ENCODE measurements at places on chromosomes 5 and 9. TPM values are rescaled to one million over a fixed set of nuclear protein-coding genes. Genes with fewer than 3 reads are reported as not detected.

Gene SNCAIP
- 15.4 TPM for total RNA-seq

DNA sequence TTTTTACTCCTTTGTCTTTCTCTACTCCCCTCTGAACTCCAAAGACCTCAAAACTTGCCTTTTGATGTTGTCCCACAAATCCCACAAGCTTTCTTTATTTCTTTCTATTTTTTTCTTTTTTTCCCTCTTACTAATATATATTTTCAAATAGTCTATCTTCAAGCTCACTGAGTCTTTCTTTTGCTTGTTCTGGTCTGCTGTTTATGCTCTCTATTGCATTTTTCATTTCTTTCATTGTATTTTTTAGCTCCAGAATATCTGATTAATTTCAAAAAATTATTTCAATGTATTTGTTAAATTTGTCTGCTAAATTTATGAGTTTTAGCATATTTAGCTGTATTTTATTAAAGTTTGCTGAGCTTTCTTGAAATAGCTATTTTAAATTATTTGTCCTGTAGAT, 223.3 kb upstream of the IRX1 start:
- H3K36me3 ChIP-seq: no peaks in the 10 kb centered on the region
- H3K27ac ChIP-seq: no peak overlapping the region
- H3K27me3 ChIP-seq: no peaks in the 10 kb centered on the region

- peaks cover 19% of the 10 kb centered on the region for H3K4me1 ChIP-seq
- no peaks in the 10 kb centered on the region for H3K27me3 ChIP-seq
- no peak for DNase-seq
- no peaks in the 10 kb centered on the region for H3K36me3 ChIP-seq
Observed at GRCh38 chr9:112332674-112332976, 794 bp downstream of the PTBP3 start.

Gene SPATA31D4
- not detected for total RNA-seq

Gene OTP
- total RNA-seq: 0.15 TPM

Gene SLCO6A1
- not detected for total RNA-seq

DNA sequence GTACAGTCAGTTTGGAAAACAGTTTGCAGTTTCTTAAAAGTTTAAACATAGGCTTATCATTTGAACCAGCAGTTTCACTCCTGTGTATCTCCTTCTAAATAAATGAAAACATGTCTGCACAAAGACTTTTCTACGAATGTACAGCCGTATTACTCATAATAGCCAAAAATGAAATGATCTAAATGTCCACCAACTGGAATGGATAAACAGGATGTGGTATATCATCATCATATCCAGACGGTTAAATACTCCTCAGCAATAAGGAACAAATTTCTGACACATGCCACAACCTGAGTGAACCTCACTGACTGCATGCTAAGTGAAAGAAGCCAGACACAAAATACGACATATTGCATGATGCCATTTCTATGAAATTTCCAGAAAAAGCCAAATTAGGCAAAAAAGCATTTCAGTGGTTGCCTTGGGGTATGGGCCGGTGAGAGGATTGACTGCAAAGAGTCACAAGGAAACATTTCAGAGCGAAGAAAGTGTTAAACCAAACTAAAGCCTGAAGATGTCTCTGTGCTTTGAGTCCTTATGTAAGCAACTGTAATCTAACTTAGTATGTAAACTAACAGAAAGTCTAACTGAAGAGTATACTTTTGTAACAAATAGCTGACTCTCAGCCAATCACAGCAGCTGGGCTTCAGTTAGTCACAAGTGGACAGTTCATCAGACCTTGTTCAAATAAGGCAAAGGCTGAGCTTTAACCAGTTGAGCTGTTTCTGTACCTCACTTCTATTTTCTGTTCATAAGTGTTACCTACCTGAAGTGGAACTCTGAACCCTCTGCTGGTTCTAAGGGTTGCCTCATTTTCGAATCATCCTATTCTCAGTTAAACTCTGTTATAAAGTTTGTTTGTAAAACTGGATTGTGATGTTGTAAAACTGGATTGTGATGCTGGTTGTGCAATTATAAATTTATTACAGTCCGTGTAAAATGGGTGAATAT, 65.2 kb downstream of the TRIO start:
- H3K4me1 ChIP-seq: peaks cover 4% of the 10 kb centered on the region
- no peak for DNase-seq
- H3K27me3 ChIP-seq: no peaks in the 10 kb centered on the region
- H3K27ac ChIP-seq: no peak overlapping the region
- no peaks in the 10 kb centered on the region for H3K36me3 ChIP-seq

Gene SOX30
- total RNA-seq: 0.16 TPM

Gene IFNE
- not detected for total RNA-seq

DNA sequence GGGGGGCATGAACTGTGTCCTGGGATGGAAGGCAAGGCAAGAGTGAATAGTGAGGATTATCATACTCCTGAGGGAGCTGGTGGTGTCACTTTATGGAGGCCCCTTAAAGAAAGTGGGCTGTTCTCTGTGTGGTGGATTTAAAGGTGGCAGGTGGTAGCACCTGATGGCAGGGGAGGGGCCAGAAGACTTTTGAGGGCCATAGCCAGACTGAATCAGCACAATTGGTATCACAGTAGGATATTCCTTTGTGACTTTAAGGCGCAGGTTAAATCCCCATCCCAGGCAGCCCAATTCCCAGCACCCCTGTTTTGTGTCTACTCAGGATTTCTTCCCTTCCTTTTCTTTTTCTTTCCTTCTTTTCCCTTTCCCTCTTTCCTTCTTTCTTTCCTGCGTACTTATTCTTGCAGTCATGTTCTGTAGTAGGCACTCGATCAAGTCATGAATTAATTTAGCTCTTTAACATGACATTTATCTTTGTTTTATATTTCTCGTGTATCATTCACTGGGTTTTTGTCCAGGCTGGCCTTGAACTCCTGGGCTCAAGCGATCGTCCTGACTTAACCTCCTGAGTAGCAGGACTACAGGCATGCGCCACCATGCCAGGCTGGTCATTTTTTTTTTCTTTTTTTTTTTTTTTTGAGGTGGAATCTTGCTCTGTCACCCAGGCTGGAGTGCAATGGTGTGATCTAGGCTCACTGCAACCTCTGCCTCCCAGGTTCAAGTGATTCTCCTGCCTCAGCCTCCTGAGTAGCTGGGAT, 11.0 kb upstream of the PCBD2 start:
- H3K27ac ChIP-seq: no peak overlapping the region
- no peaks in the 10 kb centered on the region for H3K36me3 ChIP-seq
- H3K4me3 ChIP-seq: no peak overlapping the region
- H3K4me1 ChIP-seq: no peaks in the 10 kb centered on the region
- H3K27me3 ChIP-seq: no peaks in the 10 kb centered on the region

GRCh38 chr9:18002718-18003438, 424.0 kb downstream of the SH3GL2 start:
- H3K4me3 ChIP-seq: no peak overlapping the region
- H3K27ac ChIP-seq: no peak overlapping the region
- no peak for DNase-seq
- H3K27me3 ChIP-seq: no peaks in the 10 kb centered on the region

Gene PCDHGB3
- total RNA-seq: 8.6 TPM

Gene TRAPPC13
- total RNA-seq: 17.4 TPM

DNA sequence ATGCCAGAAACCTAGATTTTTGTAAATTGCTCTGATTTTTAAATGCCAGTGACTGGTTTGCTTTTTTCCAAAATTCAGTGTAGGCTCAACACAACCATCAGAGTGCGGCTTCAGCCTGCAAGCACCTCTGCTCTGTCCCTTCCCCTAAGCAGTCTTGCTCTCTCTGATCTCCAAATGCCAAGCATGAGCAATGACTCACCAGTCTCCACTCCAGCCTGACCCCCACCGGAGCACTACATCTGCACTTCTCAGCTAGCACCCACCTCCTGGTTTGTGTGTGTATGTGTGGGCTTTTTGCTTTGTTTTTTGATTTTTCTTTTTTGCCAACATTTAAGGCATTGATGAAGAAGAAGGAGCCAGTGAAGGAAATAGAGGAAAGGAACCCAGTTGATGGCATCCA, 61.4 kb upstream of the ADRA1B start:
- no peaks in the 10 kb centered on the region for H3K4me1 ChIP-seq
- H3K27ac ChIP-seq: no peak overlapping the region
- no peak for DNase-seq
- H3K27me3 ChIP-seq: no peaks in the 10 kb centered on the region
- H3K36me3 ChIP-seq: no peaks in the 10 kb centered on the region

DNA sequence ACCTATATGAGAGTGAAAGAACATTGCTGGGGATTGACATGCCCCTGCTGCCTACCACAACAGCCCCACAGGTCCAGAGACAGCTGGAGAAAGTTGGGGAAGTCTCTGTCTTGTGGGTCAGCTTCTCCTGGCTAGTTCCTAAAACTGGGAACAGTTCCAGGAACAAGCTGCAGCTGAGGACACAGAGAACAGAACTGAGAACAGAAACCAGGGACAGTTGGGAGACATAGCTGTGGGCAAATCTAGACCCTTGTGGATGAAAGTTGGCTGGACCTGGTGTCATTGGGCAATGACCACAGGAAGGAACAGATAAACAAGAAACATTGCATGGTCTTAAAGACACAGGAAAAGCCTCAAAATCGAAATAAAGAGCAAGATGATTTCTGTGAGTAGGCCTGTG, 58.3 kb upstream of the MOCS2 start:
- peak overlapping the region; percentile 32 for H3K27ac ChIP-seq
- no peaks in the 10 kb centered on the region for H3K27me3 ChIP-seq
- no peaks in the 10 kb centered on the region for H3K36me3 ChIP-seq
- no peak for DNase-seq
- no peak overlapping the region for H3K4me3 ChIP-seq
- no peaks in the 10 kb centered on the region for H3K4me1 ChIP-seq

GRCh38 chr5:172919525-172920446, 39.4 kb upstream of the RPL26L1 start:
- peaks cover 2% of the 10 kb centered on the region for H3K36me3 ChIP-seq
- H3K27ac ChIP-seq: no peak overlapping the region
- H3K27me3 ChIP-seq: no peaks in the 10 kb centered on the region
- no peaks in the 10 kb centered on the region for H3K4me1 ChIP-seq
- no peak for DNase-seq

- H3K27ac ChIP-seq: no peak overlapping the region
- no peaks in the 10 kb centered on the region for H3K27me3 ChIP-seq
- no peak overlapping the region for H3K4me3 ChIP-seq
- no peaks in the 10 kb centered on the region for H3K36me3 ChIP-seq
- no peak for DNase-seq
Observed at GRCh38 chr5:53965459-53965858, 344.9 kb downstream of the ARL15 start.

Gene KIAA0825
- 7.9 TPM for total RNA-seq

DNA sequence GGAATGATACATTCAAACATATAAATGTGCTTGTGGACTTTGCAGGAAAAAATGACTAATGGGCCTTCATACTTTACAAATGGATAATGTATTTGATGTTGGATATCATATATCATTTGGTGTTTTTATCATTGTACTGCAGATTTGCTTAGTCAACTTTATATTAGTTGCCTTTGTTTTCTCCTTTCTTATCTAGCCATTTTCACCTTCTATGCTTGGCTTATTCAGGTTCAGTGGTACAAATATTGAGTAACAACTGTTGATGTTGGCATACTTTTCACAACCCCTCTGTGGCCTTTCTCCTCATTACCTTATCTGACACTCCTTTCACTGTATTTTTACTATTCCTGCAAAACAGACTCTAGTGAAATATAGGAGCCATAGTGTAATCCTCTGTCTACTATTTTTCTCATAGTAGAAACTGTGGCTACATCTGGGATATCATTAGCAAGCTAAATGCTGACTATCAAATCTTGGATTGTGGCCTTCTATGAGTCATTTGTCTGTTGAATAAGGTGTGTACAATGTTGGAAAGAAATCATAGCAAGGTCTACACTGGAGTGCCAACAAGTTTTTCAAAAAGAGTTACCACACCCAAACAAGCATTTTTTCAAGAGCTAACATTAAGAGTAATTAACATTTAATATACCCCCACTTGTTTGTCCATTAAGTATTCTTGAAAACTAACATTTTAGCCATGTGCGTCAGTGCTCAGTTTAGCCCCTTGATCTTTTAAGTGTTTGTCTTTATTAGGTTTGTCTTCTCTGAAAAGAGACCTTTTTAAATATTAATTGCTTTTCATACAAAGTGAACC, 330.1 kb downstream of the ADGRV1 start:
- no peaks in the 10 kb centered on the region for H3K27me3 ChIP-seq
- no peaks in the 10 kb centered on the region for H3K36me3 ChIP-seq
- DNase-seq: no peak
- peak overlapping the region; percentile 44 for H3K27ac ChIP-seq

GRCh38 chr5:114317751-114318150, 44.1 kb upstream of the KCNN2 start:
- no peak overlapping the region for H3K27ac ChIP-seq
- H3K4me1 ChIP-seq: no peaks in the 10 kb centered on the region
- DNase-seq: no peak
- no peak overlapping the region for H3K4me3 ChIP-seq

DNA sequence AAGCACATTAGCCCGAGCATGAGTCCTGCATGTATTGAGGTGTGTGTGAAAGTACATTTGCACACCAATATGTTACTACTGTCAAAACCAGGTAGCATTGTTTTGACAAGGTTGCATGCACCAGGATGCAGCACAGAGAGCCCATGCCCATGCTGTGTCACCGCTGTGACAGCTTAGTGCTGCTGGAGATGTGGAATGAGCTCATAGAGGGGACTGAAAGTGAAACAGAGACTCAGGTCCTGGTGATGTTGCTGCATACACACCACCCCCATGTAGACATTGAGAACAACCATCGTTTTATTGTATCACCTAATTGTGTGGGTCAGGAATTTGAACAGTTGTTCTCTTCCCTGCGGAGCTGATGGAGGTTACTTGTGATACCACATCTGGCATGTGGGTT, 53.0 kb downstream of the GADD45G start:
- H3K27ac ChIP-seq: no peak overlapping the region
- no peaks in the 10 kb centered on the region for H3K27me3 ChIP-seq
- peaks cover 20% of the 10 kb centered on the region for H3K4me1 ChIP-seq
- no peak overlapping the region for H3K4me3 ChIP-seq
- DNase-seq: no peak
- no peaks in the 10 kb centered on the region for H3K36me3 ChIP-seq

Gene SPAG8
- total RNA-seq: 2.2 TPM

DNA sequence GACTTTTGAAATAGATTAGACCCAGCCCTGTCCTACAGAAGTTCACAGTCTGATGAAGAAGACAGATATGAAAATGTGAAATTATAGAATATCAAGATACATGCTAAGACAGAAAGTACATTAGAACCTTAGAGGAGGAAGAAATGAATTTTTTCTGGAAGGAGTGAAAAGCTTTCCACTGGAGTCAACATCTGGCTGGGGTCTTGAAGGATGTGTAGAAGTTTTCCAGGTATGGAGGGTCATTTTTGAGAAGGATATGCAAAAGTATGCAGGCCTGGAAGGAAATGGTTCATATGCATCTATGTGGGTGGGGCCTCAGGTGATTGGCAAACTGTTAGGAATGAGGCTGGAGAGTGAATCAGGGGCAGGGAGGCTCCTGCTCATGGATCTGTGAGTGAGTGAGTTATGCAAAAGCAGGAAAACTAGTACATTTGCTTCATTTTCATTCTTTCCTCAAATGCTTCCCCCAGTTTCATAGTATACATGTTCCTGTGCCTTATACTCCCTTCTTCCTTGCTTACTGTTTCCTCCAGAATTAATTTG, 142.3 kb downstream of the GRIA1 start:
- no peak overlapping the region for H3K4me3 ChIP-seq
- no peak overlapping the region for H3K27ac ChIP-seq
- DNase-seq: no peak
- no peaks in the 10 kb centered on the region for H3K4me1 ChIP-seq

Data from breast epithelium (tissue), 4 donors.